Stimulated activated CD8-positive, alpha-beta memory T cell treated with anti-CD3 and anti-CD28 coated beads, Interleukin-2, amount 100 ng/mL, for 1 hour (primary cell): ENCODE measurements at places on chromosomes 16 and 17.

GRCh38 chr17:7262192-7262934 lies at the start of gene CLDN7:
CLDN7 (minus strand) TSS chr17:7262478; CDS start chr17:7262043, 435 bp downstream.
- no peak for DNase-seq

GRCh38 chr16:17076092-17076754 lies 394.5 kb downstream of the XYLT1 start:
- no peak for DNase-seq

DNA sequence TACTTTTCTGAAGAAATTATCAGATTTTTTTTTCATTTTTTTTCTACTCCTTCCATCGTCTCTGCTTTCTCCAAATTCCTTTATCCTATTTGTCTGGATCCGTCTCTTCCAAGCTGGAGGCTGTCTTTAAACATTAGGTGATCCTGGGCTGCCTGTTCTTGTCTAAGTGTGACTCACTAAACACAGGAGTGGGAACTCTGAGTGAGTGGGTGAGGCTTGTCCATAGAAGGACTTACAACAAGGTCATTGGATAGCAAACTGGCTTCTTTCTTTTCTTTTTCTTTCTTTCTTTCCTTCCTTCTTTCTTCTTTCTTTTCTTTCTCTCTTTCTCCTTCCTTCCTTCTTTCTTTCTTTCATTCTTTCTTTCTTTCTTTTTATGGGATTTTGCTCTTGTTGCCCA lies 18.2 kb downstream of the ALOX15 start:
- no peak for DNase-seq

- DNase-seq = no peak
Observed at GRCh38 chr17:53844491-53845107, 21.9 kb downstream of the KIF2B start.

DNA sequence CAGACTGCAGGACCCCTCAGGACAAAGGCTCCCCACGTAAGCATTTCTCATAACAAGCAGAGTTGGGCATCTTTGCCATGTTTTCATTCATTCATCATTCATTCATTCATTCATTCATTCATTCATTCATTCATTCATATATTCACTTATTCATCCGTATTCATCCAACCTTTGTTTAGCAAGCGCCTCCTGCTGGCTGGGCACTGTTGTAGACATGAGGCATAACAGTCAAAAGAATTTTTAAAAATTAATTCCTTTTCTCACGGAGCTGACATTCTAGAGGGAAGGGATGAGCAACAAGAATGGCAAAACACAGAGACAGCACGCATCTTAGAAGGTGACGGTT lies 351.7 kb upstream of the TNRC6C start:
- no peak for DNase-seq

DNA sequence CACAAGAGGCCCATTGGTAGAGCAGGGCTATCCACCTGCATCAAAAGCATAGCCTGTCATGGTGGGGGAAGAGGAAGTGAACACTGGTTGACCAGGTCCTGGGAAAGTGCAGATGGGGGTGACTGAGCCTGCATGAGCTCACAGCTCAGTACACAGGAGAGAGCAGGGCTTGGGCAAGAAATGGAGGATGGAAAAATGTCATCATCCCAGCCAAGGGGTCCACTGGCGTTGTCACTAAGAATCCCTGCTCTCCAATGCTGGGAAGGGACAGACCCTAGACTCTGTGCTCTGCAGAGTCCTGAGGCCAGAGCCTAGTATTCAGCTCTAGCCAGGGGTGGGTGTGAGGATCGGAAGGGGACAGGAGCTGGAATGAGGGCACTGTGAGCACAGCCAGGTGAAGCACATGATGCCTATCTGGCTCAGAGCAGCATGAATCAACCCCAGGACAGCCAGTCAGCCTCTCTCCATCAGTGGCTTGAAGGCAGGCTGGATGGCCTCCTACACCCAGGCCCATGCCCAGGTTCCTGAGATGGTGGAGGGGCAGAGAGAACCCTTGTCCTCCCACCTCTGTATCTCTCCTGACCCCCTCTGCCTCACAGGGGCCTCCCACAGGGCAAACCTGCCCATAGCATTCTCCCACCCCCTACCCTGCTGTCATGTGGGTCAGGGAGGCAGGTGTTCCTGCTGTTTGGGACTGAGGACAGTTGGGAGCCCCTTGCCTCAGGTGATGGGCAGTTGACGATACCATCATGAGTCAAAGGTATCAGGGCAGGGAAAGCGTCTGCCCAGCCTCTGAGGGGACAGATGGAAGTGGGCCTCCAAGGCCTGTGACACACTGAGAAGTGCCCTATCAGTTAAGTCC lies 13.8 kb upstream of the CTCF start:
- no peak for DNase-seq
